ENCODE measurements at places on chromosomes 2 and 18.

DNA sequence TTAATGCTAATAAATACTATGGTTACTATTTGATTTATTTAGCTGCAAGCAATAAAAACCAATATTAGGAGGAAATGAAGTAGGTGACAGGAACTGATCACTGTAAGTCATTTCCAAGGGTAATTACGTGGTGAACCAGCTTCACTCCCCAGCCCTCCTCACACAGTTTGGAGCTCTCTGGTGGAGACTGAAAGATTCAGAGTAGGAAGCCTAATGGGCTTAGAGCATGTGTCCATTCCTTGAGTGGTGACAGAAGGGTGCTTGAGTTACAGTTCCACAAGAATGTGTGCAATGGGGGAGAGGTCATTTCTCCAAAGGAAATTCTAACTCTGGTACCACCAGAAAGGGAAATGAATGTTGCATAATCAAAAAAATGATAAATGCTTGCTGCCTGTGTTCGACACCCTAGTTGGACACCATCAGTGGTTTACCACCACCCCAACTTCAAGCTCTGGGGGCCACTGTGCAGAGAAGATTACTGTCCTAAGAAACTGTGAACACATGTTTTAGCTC lies 285.1 kb upstream of the MMADHC start:
- no peak for DNase-seq

GRCh38 chr2:28463211-28463816 lies 32.5 kb upstream of the PLB1 start:
- no peak for DNase-seq

DNA sequence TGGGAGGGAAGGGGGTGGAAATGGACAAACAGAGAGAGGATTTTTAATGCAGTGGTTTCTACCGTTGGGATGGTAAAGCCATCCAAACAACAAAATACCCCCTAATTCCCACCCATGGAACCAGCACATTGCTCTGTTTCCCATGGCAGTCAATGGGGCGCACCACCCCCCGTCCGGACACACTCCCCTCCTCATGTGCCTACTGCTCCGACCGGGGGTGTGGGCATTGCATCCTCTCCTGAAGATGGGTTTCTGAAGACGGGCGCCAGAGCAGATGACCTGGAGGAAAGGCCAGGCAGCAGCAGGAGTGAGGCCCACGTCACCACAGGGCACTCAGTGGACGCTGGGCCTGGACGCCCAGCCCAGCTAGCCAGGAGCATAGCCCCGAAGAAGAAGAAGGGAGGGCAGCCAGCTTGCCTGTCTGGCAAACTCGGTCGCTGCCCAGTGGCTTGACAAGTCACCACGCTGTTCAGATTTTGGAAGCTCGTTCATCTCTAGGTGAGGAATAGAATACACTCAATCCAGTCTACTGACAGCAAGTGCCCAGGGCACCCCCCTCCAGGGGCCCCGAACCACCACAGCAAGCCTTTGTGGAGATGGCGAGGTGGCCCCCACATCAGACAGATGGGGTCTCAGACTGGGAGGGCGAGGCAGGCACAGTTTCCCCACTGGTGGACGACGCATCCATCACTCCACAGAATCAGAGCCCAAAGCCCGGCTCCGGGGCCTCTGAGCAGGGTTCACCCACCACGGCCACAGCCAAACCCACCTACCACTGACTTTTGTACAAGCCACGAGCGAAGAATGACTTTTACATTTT lies 296.2 kb upstream of the SALL3 start:
- no peak for DNase-seq

GRCh38 chr2:158323381-158323780 lies 133.2 kb downstream of the CCDC148 start:
- no peak for DNase-seq

DNA sequence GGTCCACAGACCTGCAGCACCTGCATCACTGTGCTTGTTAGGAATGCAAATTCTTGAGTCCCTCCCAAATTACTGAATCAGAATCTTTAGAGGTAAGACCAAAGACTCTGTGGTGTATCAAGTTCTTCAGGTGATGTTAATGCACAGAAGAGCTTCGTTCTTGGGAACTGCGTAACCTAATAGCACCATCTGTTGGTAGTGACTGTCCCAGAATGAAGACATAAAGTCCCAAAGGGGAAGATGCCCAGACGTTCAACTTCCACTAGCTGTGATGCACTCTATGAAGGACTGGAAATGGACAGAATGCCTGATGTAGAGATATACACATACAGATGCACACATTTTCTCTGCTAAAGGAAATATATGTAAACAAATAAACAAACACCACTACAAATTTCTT lies 576.0 kb downstream of the LRP1B start:
- DNase-seq: no peak

- DNase-seq: no peak
Measured at GRCh38 chr2:85741833-85742455, 11.8 kb upstream of the ATOH8 start.

- no peak for DNase-seq
Measured at GRCh38 chr2:103402944-103403343, 641.1 kb downstream of the TMEM182 start.

DNA sequence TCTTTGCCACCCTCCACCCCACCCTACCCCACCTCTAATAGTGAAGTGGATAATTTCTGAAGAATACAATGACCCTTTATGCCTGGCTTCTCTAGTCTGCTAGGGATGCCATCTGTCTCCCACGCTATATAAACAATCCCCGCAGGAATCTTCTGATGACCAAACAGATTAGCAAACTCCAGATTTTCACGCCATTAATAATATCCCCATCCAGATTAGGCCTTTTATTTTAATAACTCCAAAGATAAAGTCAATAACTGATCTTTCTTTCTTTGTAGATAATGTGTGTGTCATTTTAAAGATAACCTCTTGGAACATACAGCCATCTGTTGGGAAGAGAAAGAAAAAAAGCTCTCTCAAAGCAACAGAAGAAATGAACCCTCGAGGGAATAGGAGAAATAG lies 47.9 kb upstream of the CCDC150 start:
- DNase-seq: no peak

Data from stimulated activated CD4-positive, alpha-beta T cell treated with anti-CD3 and anti-CD28 coated beads, Interleukin-12 subunit alpha, Interleukin-12 subunit beta, amount 100 ng/mL, for 4 hours (primary cell).